SHP77 (cell line): ENCODE measurements at places on chromosomes 5 and 9.

DNA sequence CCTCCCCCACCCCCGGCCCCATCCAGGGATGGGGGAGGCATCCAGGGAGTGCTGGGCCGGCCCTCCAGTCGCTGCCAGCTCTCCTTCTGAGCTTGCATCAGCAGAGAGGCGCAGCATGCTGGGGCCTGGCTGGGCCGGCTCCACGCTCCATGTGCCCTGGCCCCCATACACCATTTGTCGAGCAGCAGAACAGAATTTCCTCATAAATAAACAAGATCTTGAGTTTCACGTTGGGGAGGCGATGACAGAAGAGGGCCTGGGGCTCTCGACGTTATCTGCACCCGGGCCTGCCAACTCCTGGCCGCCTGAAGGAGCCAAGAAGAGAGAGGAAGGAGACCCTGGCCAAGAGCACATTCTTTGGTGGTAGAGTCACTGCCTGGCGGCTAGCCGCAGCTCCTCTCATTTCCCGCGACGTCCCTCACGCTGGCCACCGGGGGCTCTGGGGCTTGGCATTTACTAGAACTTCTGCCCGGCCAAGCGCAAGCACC lies 177.0 kb downstream of the FGF18 start:
- no peak for DNase-seq

DNA sequence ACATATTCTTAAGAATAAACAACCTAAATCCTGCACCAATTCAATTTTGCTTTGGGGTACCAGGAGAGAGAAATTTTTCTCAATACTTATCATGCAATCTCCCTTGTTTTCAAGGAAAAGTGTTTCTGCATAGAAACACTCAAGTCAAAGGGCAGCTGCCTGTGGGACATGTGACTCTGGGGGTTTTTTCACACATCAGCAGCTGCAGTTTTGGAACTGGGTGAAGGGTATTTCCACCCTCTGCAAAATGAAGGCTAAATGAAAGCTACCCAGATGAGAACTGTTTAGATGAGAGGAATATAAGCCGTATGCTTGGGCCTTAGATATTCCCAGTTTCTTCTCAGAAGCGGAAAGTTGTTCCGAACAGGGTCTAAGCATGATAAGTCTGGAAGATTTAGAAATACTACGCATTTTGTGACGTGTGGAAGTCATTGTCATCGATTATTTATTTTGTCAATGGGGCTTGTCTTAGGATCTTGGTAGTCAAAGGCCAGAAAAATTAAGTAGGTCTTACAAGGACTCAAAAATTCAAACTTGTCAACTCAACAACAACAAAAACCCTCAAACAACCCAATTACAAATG lies 64.3 kb upstream of the BOD1 start:
- DNase-seq, result no peak

DNA sequence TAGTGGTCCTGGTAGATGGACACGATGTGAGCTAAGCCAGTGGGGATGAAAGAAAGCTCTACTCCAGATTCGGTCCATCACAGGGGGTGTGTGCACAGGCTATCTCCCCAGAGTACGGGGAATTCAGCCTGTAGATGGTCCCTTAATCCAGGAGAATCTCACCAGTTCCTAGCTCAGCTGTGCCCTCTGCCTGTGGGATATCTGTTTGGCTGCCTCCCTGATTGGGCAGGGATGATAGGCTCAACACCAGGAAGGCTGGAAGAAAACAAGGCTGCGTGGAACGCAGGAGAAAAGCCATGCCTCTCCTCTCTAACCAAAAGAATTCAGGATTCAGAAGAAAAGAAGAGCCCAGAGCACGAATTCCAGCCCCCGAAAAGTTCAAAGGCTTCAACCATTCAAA lies 40.9 kb downstream of the VLDLR start:
- no peak for DNase-seq

DNA sequence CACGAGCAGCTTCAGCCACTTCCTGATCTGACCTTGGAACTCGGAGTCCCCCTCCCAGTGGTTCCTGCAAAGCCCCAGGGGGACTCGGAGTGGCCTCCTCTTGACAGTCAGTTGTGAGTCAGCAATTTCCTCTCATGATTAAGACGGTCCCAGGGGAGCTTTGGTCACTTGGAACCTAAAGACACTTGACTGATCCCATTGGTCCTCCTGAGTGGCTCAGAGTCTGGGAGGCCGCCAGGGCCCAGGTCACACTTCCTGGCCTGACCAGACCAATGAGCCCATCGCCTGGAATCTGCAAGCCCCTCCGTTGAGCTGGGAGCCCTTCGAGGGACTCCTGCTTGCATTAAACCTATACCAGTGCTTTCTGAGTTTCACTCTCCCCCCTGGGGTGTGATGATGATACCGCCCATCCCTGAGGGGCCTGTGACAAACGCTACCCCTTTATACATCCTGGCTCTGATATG lies 29.1 kb downstream of the TSPAN17 start:
- no peak for DNase-seq

- no peak for DNase-seq
Observed at GRCh38 chr5:107779437-107779836, 108.7 kb upstream of the EFNA5 start.

- no peak for DNase-seq
Observed at GRCh38 chr5:168992687-168993086, 308.3 kb downstream of the SLIT3 start.

GRCh38 chr9:113853333-113853732 lies 22.8 kb upstream of the ZNF618 start:
- peak; percentile 16 for DNase-seq

DNA sequence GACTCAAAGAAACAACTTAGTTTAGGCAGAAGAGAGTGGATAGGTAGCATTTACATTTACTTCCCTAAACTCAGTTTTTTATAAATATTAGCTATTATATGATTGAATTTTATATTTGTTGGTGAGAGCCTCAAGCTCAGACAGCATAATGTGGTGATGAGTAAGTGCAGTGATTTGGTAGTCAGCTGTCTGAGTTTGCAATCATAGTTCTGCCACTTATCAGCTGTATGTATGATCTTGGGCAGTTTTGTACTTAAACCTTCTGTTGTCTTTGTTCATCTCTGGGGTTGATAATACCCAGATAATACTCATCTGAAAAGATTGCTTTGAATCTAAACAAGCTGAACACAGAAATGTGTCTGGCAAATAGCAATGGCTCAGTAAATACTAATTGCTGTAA lies 108.8 kb downstream of the ANXA1 start:
- no peak for DNase-seq

DNA sequence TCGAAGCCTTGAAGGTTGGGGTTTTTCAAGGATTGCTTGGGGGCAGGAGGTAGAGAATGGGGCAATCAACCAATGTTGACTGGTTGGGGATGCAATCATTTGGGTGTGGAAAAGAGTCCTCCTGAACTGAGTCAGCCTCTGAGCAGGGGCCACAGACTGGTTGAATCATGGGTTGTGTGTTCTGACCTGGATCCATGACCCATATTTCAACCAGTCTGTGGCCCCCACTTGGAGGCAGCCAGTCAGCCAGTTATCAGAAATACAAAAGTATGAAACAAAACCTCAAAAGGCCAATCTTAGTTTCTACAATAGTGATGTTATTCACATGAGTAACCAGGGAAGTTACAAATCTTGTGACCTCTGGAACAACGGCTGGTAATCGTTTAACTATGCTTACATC lies 81.4 kb upstream of the RANBP6 start:
- no peak for DNase-seq

- no peak for DNase-seq
Observed at GRCh38 chr9:69198521-69199220, 24.6 kb downstream of the TJP2 start.

DNA sequence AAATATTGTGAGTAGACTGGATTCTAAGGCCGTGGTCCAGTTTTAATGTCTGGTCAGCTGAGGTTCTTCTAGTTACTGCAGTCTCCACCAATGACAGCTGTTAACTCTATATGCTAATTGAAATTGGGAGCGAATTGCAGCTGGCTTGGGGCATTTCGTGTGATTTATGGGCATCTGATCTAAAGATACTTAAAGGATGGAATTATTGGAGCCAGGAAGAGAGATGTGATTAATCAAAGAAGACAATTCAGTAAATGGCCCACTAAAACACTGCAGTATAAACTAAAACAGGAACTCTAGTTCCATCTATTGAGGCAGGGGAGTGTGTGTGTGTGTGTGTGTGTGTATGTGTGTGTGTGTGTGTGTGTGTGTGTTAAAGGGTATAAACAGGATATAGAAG lies 157.5 kb upstream of the IQGAP2 start:
- no peak for DNase-seq
